HS-5 (cell line): ENCODE measurements at places on chromosomes 5 and 9.
A peak's percentile ranks its signal among the peaks of the same experiment; 100 is the strongest.

DNA sequence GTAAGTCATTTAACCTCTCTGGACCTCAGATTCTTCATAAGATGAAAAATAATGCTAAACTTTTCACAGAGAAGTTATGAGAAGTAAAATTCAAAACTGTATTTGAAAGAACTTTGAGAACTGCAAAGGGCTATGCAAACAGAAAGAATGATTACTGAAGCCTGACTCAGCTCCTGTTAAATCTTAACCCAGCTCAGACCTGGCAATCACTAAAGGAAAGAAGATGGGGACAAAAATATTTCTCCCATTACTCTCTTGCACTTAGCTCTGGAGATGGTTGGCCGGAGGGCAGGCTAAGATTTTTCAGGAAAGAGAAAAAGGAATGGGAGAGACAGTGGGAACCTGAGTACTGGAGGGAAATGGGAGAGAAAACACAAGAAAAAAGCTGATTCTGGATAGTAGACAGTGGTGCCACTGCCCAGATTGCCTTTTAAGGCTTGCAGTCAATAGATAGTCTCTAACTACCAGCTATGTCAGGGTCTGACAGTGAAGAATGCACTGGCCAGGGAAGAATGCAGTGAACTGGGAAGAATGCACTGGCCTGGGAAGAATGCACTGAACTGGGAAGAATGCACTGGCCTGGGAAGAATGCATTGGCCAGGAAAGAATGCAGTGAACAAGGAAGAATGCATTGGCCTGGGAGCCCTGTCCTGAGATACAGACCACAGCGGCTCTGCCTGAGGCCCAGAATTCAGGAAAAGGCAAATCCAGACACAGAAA lies 25.2 kb upstream of the CEMIP2 start:
- DNase-seq, result no peak

- DNase-seq, result no peak
Measured at GRCh38 chr5:14526493-14526892, 55.1 kb upstream of the OTULINL start.

DNA sequence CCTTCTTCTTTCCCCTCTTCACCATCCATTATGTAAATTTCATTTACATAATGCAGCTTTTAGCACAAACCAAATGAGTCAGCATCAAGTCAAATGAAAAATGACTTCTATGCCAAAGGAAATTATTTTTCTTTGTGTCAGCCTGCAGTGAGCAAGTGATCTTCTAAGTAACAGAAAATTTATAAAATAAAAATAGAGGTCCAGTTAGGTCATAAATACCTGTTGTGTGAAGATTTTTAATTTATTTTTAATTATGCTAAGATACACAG lies 16.7 kb upstream of the THG1L start:
- DNase-seq, result no peak

GRCh38 chr9:129460323-129461261 lies 160.3 kb downstream of the C9orf50 start:
- DNase-seq, result peak; percentile 85

DNA sequence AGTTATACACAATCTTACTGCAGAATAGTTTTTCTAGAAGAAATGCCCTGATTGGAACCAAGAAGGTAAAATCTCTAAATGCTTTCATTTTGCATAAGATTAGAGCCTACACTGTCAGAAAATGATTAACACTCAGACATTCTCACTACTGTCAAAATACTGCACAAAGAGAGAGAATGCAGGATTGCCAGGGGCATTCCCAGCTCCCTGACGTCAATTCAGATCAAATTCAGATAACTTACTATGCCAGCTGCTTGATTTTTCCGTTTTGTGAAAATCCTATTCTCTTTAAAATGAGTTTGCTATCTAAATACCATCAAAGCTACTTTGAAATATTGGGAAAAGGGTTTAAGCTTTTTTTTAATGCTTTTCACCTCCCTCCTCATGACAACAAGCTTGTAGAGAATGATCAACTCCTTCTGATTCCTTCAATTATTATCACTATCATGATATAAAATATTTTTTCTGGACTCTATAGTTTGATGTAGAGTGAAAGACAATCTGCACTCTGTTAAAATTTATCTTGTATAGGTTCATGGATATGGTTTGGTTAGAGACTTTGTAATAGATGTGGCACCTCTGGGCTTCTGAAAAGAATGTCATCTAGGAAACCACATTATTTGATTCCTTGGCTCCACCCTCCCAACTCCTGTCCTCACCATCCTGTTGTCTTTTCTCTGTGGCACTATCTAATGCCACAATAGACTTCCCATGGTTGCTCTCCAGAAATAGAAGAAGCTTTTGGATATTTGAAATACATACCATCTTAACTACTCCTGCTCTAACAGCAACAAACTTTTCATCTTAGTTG lies 407.7 kb downstream of the PDE4D start:
- DNase-seq, result no peak

DNA sequence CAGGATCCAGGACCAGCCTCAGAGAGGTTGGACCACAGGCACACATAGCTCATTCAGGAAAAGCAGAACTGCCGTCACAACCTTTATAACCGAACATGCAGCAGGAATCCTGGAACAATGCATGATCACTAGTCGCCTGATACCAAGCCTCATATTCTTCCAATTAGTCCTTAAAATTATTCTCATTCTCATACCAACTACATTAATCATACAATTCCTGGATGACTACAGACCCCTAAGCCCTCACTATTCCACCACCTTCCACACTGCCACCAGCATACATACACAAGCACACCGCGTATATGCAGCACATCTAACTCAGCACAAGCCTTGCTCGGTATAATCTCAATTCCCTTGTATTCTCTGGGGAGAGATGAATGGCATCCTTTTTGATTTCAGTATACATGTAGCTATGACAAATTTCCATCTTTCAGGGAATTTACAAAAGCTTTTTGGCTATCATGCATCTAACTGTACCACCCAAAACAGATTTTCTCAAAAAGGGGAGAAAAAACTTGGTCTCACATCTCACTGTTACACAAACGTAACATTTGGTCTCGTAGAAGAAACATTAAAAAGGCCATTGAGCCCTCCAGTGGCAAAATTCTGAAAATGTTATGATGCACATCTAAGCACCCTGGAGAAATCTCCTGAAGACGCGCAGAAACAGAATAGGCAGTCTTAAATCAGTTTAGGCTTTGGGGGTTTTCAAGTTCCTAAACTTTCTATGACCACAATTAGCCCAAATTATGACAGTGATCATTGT lies 46.2 kb downstream of the MCTP1 start:
- DNase-seq, result peak; percentile 50

- no peak for DNase-seq
Measured at GRCh38 chr5:79459626-79460025, 54.3 kb downstream of the HOMER1 start.

DNA sequence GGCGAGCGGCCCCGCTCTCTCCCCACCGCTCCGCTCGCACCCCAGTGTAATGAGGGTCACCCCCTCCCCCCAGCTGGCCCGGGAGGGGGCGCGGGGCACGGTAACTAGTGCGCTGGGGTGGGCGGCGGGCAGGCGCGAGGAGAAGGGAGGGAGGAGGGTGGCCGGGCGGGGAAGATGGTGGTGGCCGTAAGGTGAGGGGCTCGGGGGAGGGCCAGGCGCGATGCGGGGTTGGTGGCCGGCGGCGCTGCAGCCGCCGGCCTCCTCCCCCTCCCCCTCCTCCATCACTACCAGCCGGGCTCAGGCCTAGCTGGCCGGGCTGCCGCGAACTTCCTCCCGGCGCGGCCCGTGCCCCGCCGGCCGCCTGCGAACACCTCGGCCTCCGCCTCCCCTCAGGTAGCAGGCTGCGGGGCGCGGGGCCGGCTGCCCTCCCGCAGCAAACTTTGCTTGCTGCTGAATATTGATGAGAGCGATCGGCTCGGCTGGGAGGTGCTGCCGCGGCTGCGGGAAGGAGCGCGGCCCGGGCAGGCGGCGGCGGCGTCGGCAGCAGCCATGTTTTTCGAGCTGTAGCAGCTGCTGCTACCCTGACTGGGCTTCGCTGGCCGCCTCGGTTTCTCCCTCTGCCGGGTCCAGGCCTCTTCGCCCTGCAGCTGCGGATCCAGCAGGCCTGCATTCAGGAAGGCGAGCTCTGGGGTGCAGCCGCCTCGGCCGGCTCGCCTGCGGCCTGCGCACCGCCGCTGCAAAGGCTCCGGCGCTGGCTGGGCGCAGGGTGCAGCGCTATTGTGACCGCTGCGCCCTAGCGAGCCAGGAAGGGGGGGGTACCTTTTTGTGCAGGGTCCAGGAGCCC lies 502 bp downstream of the NSD1 start:
- DNase-seq, result no peak

DNA sequence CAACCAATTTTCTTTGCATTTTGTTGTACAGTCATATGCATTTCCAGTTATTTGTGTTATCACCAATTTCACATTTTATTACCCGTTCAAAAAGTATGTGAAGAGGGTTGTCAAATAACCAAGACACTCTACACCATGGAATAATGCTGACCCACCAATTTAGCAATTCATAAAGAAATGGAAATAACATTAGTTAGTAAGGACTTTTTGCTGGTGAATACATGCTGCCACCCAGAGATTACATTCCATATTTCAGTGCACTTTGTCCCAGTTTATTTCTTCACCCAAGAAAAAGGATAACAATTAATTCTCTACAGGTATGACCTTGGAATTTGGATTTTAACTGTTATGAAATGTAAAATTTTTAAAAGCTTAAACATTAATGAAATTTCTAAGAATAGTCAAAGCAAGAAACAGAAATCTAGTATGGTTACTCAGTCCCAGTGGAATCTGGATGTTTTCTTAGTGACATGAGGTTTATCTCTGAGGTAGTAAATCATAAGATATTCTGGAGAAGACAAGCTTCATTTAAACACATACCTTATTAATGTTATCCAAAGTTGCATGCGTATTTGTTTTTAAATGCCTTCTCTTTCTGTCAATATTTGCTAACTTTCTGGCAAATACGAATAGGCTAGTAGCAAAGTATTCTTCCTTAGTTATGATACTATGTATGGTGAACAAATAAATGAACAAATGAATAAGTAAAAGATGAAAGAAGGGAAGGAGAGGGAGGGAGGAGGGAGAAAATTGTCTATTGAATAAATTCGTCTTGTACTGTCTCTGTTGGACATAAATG lies 100.6 kb downstream of the CETN3 start:
- no peak for DNase-seq

DNA sequence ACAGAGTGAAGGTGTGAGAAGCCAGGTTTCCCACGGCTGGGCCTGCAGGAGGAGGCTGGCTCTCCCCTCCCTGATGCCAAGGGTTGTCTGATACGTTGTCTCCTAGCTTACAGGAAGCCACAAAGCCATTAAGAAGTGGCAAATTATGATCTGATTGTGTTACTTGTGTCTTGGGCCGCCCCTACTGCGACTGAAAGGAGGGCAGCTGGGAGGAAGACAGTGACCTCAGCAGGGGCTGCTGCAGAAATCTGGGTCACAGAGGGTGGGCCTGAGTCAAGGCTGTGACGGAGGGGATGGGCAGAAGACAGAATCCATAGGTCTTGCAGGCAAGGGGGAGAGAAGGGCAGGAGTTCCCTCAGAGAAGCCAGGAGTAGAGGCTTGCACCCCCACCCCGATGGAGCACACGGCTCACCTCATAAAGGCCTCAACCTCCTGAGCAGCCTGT lies 145.0 kb downstream of the FSTL4 start:
- no peak for DNase-seq

- DNase-seq, result no peak
Measured at GRCh38 chr5:58466939-58467338, 7.1 kb upstream of the PLK2 start.

GRCh38 chr9:98724810-98725530 lies 16.2 kb upstream of the GABBR2 start:
- no peak for DNase-seq

GRCh38 chr5:100749771-100750284 lies 153.3 kb downstream of the ST8SIA4 start:
- no peak for DNase-seq

DNA sequence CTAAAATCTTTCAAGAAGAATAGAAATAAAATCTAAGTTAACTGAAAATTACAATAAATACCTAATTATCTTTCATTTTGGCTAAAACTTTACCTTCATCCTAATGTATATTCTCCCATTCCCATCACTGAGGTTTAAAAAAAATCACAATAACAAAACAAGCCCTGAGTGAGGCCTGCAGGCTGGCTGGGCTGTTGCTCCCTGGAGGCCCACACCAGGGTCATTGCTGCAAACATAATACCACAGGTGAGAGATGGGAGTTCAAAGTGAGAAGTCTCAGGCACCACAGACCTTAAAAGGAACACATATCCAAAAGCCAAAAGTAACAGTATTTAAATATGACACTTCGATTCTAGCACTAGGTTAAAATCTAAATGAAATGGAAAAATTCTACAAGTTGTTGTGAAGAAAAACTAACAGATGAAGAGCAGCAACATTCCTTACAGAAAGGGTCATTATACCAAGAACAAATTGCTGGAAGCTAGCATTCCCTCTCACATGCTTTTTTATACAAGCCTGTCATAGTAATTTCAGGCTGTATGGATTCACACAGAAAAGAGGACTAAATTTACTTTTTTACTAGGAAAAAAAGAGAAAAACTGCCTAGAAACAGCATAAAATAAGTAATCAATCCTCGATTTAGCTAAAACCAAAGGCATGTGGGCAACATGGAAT lies 57.8 kb downstream of the AUH start:
- no peak for DNase-seq

DNA sequence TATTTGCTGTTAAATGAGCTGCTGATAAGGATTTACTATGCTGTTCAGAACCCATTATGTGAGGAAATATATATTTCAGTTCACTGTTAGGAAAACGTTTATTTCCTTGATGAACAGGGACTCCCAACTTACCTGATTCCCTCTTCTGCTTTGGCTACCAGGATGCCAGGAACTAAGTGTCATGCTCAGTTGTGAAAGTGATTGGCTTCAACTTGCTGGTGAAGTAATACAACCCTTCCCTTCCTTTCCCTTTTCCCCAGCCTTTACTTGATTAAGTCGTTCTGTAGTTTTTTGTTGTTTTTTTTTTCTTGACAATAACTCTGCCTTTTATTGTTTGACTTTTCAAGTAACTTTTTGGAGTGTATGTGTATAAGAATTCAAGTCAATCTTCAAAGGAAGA lies 309.3 kb downstream of the DOCK8 start:
- no peak for DNase-seq

DNA sequence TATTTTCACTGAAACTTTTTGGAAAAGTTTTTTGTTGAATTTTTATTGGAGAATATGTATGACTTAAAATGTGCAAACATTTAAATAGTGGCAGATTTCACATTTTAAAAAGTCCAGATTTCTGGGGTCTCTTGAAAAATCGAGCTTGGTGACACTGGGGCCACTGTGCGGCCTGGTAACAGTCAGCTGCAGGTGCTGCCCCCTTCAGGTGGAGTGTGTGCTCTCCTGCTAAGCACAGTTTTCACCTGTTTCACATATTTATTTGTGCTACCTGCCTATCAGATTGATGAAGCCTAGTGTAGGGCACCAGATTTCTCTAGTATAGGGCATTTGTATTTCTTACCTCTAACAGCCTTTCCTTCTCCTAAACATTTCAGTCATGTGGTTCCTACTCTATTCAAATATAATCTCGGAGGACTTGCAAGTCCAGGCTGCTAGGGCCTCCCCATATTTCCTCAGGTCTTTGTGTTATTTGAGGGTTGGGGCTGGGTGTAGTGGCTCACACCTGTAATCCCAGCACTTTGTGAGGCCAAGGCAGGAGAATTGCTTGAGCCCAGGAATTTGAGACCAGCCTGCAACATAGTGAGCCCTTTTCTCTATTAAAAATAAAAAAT lies 95.8 kb upstream of the KLF9 start:
- DNase-seq, result no peak

GRCh38 chr5:146365618-146366017 lies 27.0 kb downstream of the POU4F3 start:
- DNase-seq, result no peak
